ENCODE measurements at places on chromosomes 7 and 10. TPM values are rescaled to one million over a fixed set of nuclear protein-coding genes. Genes with fewer than 3 reads are reported as not detected.

- H3K4me3 ChIP-seq = no peak overlapping the region
- H3K36me3 ChIP-seq = no peaks in the 10 kb centered on the region
- no peaks in the 10 kb centered on the region for H3K27me3 ChIP-seq
- DNase-seq = no peak
- peaks cover 42% of the 10 kb centered on the region for H3K4me1 ChIP-seq
- H3K27ac ChIP-seq = no peak overlapping the region
These were observed 4.7 kb downstream of the ZNF273 start for GRCh38 chr7:64907641-64908326.

DNA sequence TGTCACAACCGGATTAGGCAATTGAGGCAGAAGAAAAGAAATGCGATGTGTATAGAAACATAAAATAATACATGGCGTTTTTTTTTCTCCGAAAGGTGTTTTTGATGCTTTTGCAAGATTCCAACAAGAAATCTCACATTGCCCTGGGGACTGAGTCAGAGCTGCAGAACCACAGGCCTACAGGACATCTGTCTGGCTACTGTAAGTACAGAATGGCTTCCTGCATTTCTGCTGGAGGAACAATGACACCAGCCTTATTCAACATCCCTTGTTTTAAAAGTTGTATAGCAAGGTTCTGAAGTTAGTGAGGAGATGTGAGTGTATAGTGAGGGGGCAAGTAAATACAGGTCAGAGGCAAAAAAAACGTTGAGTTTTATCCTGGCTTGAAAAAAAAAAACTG, 256.4 kb downstream of the ABCA13 start:
- no peaks in the 10 kb centered on the region for H3K27me3 ChIP-seq
- no peaks in the 10 kb centered on the region for H3K4me1 ChIP-seq
- no peak overlapping the region for H3K4me3 ChIP-seq
- DNase-seq = no peak

- H3K36me3 ChIP-seq = no peaks in the 10 kb centered on the region
- H3K4me1 ChIP-seq = no peaks in the 10 kb centered on the region
- DNase-seq = no peak
- H3K27me3 ChIP-seq = no peaks in the 10 kb centered on the region
- H3K27ac ChIP-seq = no peak overlapping the region
These were observed 36.2 kb downstream of the PDLIM1 start for GRCh38 chr10:95254629-95255028.

- peaks cover 41% of the 10 kb centered on the region for H3K4me1 ChIP-seq
- H3K36me3 ChIP-seq = no peaks in the 10 kb centered on the region
- DNase-seq = no peak
- no peaks in the 10 kb centered on the region for H3K27me3 ChIP-seq
These were observed 177.4 kb downstream of the NRP1 start for GRCh38 chr10:33157103-33157502.

- no peak overlapping the region for H3K27ac ChIP-seq
- no peak overlapping the region for H3K4me3 ChIP-seq
- H3K27me3 ChIP-seq = no peaks in the 10 kb centered on the region
- DNase-seq = no peak
These were observed 10.6 kb upstream of the BPGM start for GRCh38 chr7:134636008-134636449.

DNA sequence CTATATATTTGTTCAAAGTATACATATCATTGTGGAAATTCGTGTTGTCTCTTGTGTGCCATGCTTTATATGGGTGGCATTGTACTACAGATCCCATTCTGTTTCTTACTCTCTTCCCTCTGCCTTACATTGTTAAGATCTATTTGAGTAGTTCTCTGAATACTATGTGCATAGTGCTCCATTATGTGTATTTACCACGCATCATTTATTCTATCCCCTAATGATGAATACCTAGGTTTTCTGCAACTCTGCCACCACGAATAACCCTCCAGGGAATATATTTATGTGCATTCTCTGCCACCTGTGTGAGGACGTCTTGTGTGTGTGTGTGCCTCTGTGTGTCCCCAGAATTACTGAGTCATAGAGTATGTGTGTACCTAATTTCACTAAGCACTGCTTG, 431.2 kb upstream of the C7orf33 start:
- no peaks in the 10 kb centered on the region for H3K4me1 ChIP-seq
- no peaks in the 10 kb centered on the region for H3K27me3 ChIP-seq
- H3K36me3 ChIP-seq = no peaks in the 10 kb centered on the region

- H3K4me1 ChIP-seq = peaks cover 15% of the 10 kb centered on the region
- no peak overlapping the region for H3K4me3 ChIP-seq
- no peak overlapping the region for H3K27ac ChIP-seq
- DNase-seq = no peak
These were observed 2.1 kb downstream of the SHH start for GRCh38 chr7:155809947-155810769.

DNA sequence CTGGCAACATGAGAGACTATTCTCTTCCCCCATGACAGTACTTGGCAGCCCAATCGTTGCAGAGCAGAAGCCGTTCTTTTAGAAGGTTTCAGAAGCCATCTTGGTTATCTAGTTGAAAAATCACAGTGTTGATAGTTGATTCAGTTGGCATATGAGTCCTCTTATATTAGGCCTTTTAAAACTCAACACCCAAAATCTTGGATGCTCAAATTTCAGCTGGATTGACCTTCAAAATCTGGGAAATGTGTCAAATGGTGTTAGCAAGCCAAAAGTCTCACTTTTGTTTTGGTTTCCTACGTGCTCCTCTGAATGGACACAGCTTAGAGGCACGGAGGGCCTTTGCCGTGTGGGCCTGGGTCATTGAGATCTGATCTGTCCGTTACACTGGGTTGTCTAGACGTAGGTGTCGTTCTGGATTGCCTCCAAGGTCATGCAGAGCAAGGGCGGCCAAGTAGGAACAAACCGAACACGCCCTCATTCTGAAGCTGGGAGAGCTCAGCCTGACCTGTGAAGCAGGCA, 59.3 kb upstream of the BMPER start:
- no peaks in the 10 kb centered on the region for H3K27me3 ChIP-seq
- no peak overlapping the region for H3K27ac ChIP-seq
- H3K4me1 ChIP-seq = no peaks in the 10 kb centered on the region

DNA sequence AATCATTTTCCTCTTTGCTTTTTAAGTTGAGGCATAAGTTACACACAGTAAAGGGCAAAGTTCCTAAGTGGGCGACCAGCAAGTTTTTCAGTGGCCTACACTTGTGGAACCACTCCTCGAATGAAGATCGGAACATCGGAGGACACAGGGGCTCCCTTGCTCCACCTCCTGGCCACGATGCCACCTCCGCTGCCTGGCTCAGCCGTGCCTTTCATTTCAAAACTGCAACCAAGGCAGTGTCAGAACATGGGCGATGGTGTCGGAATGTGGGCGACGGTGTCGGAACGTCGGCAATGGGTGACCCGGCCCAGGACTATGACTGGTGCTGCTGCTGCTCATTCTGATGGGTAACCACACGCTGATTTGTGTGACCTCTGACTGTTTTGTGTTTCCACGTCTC, 9.6 kb upstream of the VIPR2 start:
- no peaks in the 10 kb centered on the region for H3K36me3 ChIP-seq
- H3K27me3 ChIP-seq = no peaks in the 10 kb centered on the region
- no peak overlapping the region for H3K4me3 ChIP-seq
- DNase-seq = no peak
- H3K4me1 ChIP-seq = no peaks in the 10 kb centered on the region

The BAZ1B gene
- total RNA-seq = 75.3 TPM

The CNPY1 gene
- total RNA-seq = not detected

The PDE1C gene
- total RNA-seq = not detected

The UPP1 gene
- 54.2 TPM for total RNA-seq

The BTBD16 gene
- not detected for total RNA-seq
